HFF-Myc (cell line): ENCODE measurements at places on chromosomes 12 and 14.

- DNase-seq: no peak
Observed at GRCh38 chr14:59187802-59188460, 536 bp upstream of the DAAM1 start.

GRCh38 chr12:72610342-72610741 lies 338.2 kb downstream of the TRHDE start:
- DNase-seq: no peak

- DNase-seq: no peak
Observed at GRCh38 chr14:57244106-57244505, 24.6 kb downstream of the EXOC5 start.

GRCh38 chr12:112219195-112219594 lies 93.8 kb downstream of the TRAFD1 start:
- no peak for DNase-seq

- no peak for DNase-seq
Observed at GRCh38 chr12:66003951-66004350, 126.6 kb downstream of the LLPH start.

- peak; percentile 89 for DNase-seq
Observed at GRCh38 chr12:25993901-25994651, 35.6 kb downstream of the RASSF8 start.

DNA sequence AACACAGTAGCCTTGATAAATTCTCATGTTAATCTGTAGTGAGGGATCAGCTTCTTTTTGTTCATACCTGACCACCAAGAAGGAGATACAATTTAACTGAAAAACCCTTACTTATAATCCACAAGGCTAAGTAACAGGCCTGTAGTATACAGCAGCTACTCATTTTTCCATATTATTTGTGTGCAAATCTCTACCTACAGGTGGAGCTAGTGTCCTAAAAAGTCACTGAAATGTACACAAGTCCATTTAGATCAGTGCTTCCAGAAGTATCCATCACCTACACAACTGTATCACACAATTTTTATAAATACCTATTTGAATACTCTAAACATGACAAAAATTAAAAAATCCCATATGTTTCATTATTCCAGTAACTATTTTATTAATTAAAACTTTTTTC lies 173.2 kb downstream of the SLC35F4 start:
- DNase-seq: peak; percentile 22

- no peak for DNase-seq
Observed at GRCh38 chr14:29271669-29272068, 505.1 kb downstream of the FOXG1 start.

DNA sequence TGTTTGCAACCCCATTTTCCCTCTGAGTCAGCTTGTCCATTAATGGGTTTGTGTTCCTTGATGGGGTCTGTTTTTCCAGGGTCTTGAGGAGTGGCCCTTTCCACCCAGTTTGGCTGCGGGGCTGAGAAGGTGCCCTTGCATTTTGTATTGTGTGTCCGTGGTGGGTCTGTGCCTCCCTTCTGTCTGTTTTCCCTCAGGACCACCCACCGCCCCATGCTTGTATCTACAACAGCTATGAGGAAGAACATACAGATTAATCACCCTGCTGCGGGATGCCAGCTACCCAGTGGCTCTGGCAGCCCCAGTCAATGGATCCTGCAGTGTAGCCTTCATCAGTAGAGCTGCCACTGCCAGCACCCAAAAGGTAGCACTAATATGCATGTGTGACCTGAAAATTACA lies 235.7 kb downstream of the CACNA1C start:
- no peak for DNase-seq

GRCh38 chr14:90424075-90424474 lies 27.2 kb downstream of the CALM1 start:
- DNase-seq: no peak

DNA sequence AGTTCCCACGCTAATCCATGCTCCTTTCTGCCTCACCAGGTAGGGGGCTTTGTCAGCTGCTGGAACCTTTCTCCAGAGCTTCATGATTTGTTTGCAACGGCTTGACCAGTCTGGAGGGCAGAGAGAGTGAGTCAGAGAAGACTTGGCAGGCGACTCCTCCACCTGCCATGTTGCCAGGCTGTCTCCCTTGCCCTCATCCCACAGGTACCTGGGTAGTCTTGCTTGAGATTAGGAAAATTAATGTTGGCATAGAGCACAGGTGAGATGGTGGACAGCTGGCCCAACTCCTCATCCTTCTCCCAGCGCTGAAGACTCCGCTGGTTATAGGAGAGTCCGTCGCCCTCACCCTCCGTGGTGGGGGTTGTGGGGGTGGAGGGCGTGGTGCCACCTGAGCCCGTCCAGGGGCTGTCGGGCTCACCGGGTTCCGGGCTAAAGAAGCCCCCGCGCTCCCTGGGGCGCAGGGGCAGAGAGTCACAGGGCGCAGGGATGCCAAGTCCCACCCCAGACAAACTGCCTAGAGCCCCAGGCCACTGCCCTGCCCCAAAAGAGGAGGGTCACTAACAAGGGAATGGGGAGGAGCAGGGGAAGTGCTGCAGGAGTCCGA lies 18.6 kb downstream of the KMT2D start:
- no peak for DNase-seq

DNA sequence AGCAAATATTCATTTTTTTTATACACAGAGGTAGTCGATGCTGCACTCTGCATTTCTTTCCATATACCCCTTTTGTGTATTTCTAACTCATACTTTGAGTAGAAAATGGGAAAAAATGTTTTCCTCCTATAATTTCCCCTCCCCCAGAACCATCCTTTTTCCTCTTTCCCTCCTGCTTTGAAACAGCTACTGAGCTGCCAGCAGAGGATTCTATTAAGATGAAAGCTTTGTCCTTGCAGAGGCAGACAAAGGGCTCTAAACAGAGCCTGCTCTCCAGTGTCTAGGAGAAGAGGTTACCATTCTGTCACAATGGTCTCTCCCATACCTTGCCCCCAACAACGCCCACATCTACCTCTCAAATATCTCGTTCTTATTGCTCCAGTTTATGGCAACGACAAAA lies 74.6 kb upstream of the OSBPL8 start:
- DNase-seq: no peak

- DNase-seq: no peak
Observed at GRCh38 chr12:108833355-108833733, 24.0 kb downstream of the SSH1 start.

DNA sequence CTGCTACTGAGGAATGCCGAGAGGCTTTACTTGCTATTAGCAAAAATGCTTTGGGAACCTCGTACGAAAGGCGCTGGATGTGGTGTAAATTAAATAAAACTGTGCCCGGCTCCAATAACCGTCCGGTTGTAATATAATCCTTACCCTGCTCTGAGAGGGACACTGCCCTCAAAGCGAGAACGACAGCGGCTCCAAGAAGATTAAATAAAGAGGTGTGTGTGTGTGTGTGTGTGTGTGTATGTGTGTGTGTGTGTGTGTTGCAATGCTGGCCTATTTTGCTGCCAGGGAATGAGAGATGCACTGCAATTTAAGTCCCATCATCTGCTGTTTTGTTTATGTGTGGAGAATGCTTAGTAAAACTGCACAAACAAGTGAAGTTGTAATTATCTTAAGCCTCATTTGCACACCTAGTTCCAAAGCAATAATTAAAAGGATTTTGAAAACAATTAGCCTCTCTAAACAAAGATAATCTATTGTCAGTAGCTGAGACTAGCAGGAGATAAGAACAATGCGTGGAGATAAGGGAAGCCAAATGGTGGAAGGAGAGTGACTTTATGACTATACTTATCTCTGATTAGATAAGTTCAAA lies 1.2 kb upstream of the SIX1 start:
- DNase-seq: no peak

- no peak for DNase-seq
Observed at GRCh38 chr12:80708975-80709328, 1.5 kb downstream of the MYF6 start.

- no peak for DNase-seq
Observed at GRCh38 chr12:105444653-105445102, 114.2 kb downstream of the C12orf75 start.

DNA sequence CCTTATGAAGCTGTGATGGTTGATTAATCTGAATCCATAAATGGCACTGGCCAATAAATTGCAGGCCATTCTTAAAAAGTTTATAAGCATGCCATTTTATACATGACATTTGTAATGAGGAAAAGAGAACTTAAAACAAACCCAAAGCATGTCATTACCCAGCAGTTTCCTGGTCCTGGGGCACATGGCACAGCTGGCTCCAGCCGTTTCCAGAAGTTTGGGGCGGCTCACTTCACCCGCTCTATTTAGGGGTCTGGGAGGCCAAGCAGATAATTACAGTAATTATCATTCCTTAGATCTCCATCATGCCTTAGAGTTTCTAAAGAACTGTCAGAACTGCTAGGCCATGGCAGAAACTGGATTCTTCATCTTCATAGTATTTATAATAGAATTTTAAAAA lies 6.4 kb downstream of the ADGRD1 start:
- no peak for DNase-seq

DNA sequence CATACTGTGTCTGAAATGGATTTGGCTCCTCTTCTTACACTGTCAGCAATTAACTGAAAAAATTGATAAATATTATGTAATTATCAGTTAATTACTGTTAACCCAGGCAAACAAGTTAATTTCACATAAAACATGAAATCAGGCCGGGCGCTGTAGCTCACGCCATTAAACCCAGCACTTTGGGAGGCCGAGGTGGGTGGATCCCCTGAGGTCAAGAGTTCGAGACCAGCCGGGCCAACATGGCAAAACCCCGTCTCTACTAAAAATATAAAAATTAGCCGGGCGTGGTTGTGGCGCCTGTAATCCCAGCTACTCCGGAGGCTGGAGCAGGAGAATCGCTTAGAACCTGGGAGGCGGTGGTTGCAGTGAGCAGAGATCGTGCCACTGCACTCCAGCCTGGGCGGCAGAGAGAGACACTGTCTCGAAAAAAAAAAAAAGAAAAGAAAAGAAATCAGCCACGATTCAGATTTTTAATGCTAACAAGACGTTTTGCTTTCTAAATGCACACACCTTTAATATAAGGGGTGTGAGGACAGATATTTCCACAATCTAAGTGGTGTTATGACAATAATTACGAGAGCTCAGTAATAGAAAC lies 473 bp upstream of the TMEM19 start:
- no peak for DNase-seq

GRCh38 chr14:83047059-83047830 lies 1513.6 kb upstream of the SEL1L start:
- DNase-seq: no peak

DNA sequence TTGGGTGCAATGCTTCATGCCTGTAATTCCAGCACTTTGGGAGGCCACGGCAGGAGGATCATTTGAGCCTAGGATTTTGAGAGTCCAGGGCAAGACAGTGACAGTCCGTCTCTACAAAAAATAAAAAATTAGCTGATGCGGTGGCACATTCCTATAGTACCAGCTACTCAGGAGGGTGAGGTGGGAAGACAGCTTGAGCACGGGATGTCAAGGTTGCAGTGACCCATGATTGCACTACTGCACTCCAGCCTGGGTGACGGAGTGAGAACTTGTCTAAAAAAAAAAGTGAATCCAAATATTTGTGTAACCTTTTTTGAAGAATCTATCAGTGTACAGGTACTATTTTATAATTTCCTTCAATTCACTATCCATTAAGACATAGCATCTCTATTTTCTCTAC lies 112.5 kb downstream of the DENND5B start:
- no peak for DNase-seq

DNA sequence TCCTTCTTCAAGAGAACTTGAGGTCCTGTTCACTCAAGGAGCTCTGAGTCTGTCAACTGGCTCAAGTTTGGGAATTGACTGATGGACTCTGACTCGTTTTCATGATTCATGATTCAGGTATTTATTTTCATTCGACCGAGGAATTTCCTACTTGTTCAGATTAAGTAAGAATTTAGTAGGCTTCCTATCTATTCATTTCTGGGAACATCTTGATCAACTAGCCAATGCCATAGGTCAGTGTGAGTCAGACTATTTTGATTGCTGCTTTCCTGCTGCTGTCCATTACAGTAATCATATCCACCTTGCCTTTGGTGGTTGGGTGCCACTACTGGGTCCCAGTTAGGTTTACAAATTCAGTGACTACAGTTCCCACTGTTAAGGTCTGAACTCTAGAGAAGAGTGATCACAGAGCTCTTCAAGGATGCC lies 6.1 kb downstream of the FAM186A start:
- DNase-seq: peak; percentile 70

GRCh38 chr12:8556531-8557097 lies 15.9 kb upstream of the CLEC4E start:
- no peak for DNase-seq

GRCh38 chr12:98007963-98008362 lies 507.4 kb upstream of the TMPO start:
- DNase-seq: no peak

- DNase-seq: no peak
Observed at GRCh38 chr14:50756300-50756699, 74.7 kb downstream of the NIN start.

- DNase-seq: peak; percentile 37
Observed at GRCh38 chr14:64303471-64303917, 9.3 kb upstream of the ESR2 start.

GRCh38 chr12:111362687-111363475 lies 6.0 kb downstream of the PHETA1 start:
- DNase-seq: no peak

- peak; percentile 83 for DNase-seq
Observed at GRCh38 chr12:6765634-6766581, at the start of gene PTMS. PTMS (plus strand) TSS chr12:6766363; CDS start chr12:6766706, 343 bp downstream.

DNA sequence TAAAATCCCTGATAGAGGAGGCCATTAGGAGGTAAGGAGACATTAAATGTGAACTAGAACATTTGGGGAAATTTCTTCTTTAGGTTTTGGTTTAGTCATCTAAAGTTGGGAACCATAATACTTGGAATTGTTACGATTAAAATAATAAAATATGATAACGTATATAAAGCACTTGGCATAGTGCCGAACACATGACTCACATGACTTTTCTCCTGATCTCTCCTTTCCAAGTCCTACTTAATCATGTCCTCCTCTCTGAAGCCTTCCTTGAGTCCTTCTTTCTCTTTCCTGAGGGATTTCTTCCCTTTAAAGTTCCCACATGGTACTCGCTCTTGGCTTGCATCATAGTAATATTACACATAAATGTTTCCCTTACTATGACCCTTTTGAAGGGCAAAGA lies 20.0 kb downstream of the BEST3 start:
- DNase-seq: no peak

GRCh38 chr14:75685910-75686309 lies 24.9 kb downstream of the TTLL5 start:
- no peak for DNase-seq

DNA sequence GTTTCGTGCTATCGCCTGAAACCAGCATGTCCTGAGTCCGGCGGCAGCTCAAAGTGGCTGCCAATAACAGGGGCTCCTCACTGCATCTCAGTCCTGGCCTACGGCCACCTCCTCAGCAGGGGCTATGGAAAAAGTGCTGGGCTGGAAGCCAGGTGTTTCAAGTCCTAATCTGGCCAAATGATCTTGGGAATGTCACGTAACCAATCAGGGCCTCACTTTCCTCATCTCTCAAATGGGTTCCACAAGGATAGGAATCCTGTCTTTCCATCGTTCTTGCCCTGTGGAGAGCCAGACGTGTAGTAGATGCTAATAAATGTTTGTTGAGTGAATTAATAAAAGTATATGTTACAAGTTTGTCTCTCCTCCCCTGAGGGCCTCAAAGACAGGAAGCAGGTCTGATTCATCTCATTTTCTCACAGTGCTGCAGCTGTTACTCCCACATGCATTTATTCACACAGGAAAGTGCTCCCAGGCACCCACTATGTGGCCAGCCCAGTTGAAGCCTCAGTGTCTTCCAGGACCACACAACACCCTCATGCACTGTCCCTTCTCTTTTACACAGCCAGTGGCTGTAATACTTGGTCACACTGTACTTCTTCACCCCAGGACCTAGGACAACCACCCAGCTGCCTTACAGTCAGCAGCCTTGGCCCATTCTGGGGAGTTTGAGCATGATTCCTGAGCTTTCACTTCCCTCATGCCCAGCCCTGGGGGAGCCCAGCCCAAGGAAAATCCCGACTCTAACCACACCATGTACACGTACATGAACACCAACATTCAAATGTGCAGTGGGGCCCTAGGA lies 5.0 kb downstream of the CMKLR1 start:
- peak; percentile 5 for DNase-seq
